Type B pancreatic cell (in vitro differentiated cells): ENCODE measurements at places on chromosomes 7 and 10. TPM values are rescaled to one million over a fixed set of nuclear protein-coding genes. Genes with fewer than 3 reads are reported as not detected.

DNA sequence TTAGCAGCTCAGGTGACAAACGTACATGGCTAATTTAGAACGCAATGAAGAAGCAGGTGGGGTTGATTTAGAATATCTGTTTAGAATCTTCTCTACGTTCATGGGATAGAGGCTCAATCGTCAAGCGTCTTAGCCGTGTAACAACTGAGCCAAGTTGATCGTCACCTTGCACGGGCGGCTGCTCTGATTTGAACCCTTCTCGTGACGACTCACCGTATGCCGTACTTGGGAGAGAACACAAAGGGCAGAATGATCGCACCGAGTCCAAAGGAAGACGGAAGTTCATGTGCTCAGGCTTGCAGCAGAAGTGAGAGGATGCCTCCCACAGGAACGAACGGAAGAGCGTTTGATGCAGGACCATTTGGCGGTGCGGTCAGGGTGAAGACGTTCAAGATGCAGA lies 108.3 kb upstream of the TCERG1L start:
- no peak for DNase-seq
- no peaks in the 10 kb centered on the region for H3K36me3 ChIP-seq
- H3K4me3 ChIP-seq, result no peak overlapping the region
- H3K27me3 ChIP-seq, result peaks cover 14% of the 10 kb centered on the region
- H3K27ac ChIP-seq, result no peak overlapping the region
- no peaks in the 10 kb centered on the region for H3K4me1 ChIP-seq

GRCh38 chr10:117956972-117957371 lies 89.8 kb downstream of the RAB11FIP2 start:
- no peak overlapping the region for H3K4me3 ChIP-seq
- peaks cover 10% of the 10 kb centered on the region for H3K27me3 ChIP-seq
- no peaks in the 10 kb centered on the region for H3K4me1 ChIP-seq
- DNase-seq, result no peak
- H3K27ac ChIP-seq, result no peak overlapping the region
- H3K36me3 ChIP-seq, result no peaks in the 10 kb centered on the region

GRCh38 chr10:54120806-54121205 lies 680.2 kb downstream of the PCDH15 start:
- H3K27ac ChIP-seq, result no peak overlapping the region
- no peak overlapping the region for H3K4me3 ChIP-seq
- no peaks in the 10 kb centered on the region for H3K4me1 ChIP-seq
- no peaks in the 10 kb centered on the region for H3K27me3 ChIP-seq

- H3K4me3 ChIP-seq, result peak overlapping the region; percentile 100
- H3K27ac ChIP-seq, result peak overlapping the region; percentile 100
- peaks cover 8% of the 10 kb centered on the region for H3K36me3 ChIP-seq
- no peaks in the 10 kb centered on the region for H3K27me3 ChIP-seq
- peak; percentile 74 for DNase-seq
Observed at GRCh38 chr10:73744664-73744975, 448 bp downstream of the SEC24C start.

Gene CPN1
- total RNA-seq, result 0.52 TPM in 1 of 2 replicates, not detected in the other

GRCh38 chr7:151446412-151446811 lies 6.5 kb upstream of the CRYGN start:
- peaks cover 34% of the 10 kb centered on the region for H3K4me1 ChIP-seq
- no peaks in the 10 kb centered on the region for H3K27me3 ChIP-seq
- no peak for DNase-seq
- no peak overlapping the region for H3K27ac ChIP-seq
- no peak overlapping the region for H3K4me3 ChIP-seq

Gene MRC1
- 0.74 and 0.80 TPM in 2 replicates for total RNA-seq

DNA sequence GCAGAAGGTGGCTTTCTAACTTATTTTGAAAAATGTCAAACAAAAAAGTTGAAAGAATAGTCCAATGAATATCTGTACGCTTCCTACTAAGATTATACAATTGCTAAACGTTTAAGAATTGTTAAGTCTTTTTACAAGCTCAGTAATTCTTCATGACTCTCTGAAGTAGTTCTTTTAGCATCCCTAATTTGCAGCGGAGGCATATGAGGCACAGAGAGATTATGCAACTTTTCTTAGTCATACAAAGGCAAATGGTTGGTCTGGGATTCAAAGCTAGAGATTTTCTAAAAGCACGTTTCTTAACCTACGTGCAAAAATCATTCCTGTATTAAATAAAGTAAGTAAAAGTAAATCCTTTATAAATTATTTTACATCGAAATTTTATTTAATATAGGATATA lies 254.2 kb downstream of the MAGI2 start:
- H3K4me3 ChIP-seq, result no peak overlapping the region
- H3K27me3 ChIP-seq, result no peaks in the 10 kb centered on the region
- H3K4me1 ChIP-seq, result no peaks in the 10 kb centered on the region
- no peak overlapping the region for H3K27ac ChIP-seq
- DNase-seq, result no peak
- no peaks in the 10 kb centered on the region for H3K36me3 ChIP-seq
